CD8-positive, alpha-beta memory T cell (primary cell): ENCODE measurements at places on chromosomes 1 and 21.

- no peak for DNase-seq
- peaks cover 3% of the 10 kb centered on the region for H3K27me3 ChIP-seq
- H3K27ac ChIP-seq, result no peak overlapping the region
- no peaks in the 10 kb centered on the region for H3K36me3 ChIP-seq
- H3K4me3 ChIP-seq, result no peak overlapping the region
Measured at GRCh38 chr1:220274251-220274855, 2.1 kb upstream of the RAB3GAP2 start.

DNA sequence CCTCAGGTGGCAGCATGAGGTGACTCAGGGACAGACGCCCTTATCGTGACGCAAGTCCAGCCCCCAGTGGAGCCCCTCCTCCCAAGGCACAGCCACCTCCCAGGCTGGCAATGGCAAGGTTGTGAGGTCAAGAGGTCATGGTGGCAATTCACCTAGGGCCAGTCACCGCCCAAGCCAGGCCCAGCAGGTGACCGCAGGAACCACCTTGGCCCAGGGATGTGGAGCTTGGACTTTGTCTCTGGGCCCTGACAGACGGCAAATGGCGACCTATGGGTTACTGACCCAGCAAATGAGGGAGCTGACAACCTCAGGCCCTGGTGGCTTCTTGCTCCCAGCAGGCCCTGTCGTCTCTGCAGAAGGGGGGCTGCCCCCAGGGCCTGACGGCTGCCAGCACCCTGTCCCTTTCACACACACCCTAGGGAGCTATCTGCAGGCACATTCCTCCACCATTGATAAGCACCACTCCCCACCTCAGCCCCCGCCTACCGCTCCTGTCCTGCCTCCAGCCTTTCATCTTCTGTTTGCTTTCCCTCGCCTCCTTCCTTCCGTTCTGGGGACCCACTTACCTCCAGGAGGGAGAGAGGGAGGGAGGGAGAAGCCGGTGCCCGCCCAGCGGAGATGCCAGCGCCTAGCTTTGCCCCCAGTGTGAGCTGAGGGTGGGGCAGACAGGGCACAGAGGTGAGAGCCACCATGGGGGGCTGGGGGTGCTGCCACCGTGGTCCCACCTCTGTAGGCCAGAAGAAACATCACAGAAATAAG lies 12.1 kb downstream of the EPHA2 start:
- H3K4me1 ChIP-seq, result peaks cover 14% of the 10 kb centered on the region
- no peaks in the 10 kb centered on the region for H3K36me3 ChIP-seq
- DNase-seq, result no peak
- H3K27ac ChIP-seq, result no peak overlapping the region
- no peak overlapping the region for H3K4me3 ChIP-seq

- no peaks in the 10 kb centered on the region for H3K4me1 ChIP-seq
- no peaks in the 10 kb centered on the region for H3K27me3 ChIP-seq
- no peak for DNase-seq
- no peak overlapping the region for H3K27ac ChIP-seq
Measured at GRCh38 chr1:115429241-115429640, 91.2 kb upstream of the NGF start.

DNA sequence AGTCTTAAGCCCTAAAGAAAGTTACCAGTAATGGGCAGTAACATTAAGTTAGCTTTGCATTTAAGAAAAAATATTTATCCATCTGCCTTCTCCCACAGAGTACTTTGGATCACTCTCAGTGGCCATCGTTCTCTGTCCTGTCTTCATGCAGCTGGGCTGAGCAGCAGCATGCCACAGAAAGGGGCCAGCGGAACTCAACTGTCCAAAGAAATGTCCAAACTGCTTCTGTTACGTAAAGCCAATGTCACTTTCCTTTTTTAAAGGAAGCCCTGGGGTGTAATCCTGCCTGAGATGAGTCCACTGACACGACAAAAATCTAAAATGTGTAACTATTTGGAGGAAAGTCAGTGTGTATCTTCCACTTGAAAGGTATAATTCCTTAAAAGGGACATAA lies 291.6 kb downstream of the SMYD3 start:
- H3K27me3 ChIP-seq, result no peaks in the 10 kb centered on the region
- DNase-seq, result no peak
- no peaks in the 10 kb centered on the region for H3K36me3 ChIP-seq
- H3K4me1 ChIP-seq, result no peaks in the 10 kb centered on the region

DNA sequence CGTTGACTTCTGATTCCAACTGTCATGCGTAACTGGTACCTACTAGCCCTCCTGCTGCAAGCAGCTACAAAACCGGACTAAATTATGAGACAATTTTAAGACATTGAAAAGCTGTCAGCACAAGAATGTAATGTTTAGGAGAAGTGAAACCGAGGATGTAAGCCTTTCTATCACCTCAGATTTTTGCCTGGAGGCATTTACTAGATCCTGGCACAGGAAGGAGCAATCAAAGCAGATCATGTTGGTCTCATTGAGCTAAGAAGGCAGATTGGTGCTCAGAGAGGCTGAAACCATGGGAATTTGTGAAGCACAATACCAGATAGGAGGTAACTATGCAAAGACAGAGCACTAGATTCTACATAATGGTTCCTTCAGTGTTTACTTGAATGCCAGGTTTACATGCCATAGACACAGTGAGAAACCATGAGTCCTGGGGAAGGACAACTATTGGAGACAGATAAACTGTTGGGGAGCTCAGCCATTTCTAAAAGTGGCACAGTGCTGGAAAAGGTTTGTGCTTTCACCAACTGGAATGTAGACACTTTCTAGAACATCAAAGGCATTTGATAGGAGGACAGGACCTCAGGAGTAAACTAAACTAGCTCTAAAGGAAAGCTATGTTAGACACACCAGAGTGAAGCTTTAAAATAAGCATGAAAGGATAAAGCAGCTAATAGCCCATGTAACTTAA lies 179.4 kb downstream of the LYPLAL1 start:
- DNase-seq, result no peak
- H3K36me3 ChIP-seq, result no peaks in the 10 kb centered on the region
- no peak overlapping the region for H3K27ac ChIP-seq
- H3K4me1 ChIP-seq, result no peaks in the 10 kb centered on the region
- no peaks in the 10 kb centered on the region for H3K27me3 ChIP-seq
- no peak overlapping the region for H3K4me3 ChIP-seq

- H3K27ac ChIP-seq, result no peak overlapping the region
- H3K4me1 ChIP-seq, result no peaks in the 10 kb centered on the region
- H3K4me3 ChIP-seq, result no peak overlapping the region
- peaks cover 4% of the 10 kb centered on the region for H3K27me3 ChIP-seq
- no peak for DNase-seq
Measured at GRCh38 chr1:43184995-43185394, 12.9 kb downstream of the CFAP57 start.

DNA sequence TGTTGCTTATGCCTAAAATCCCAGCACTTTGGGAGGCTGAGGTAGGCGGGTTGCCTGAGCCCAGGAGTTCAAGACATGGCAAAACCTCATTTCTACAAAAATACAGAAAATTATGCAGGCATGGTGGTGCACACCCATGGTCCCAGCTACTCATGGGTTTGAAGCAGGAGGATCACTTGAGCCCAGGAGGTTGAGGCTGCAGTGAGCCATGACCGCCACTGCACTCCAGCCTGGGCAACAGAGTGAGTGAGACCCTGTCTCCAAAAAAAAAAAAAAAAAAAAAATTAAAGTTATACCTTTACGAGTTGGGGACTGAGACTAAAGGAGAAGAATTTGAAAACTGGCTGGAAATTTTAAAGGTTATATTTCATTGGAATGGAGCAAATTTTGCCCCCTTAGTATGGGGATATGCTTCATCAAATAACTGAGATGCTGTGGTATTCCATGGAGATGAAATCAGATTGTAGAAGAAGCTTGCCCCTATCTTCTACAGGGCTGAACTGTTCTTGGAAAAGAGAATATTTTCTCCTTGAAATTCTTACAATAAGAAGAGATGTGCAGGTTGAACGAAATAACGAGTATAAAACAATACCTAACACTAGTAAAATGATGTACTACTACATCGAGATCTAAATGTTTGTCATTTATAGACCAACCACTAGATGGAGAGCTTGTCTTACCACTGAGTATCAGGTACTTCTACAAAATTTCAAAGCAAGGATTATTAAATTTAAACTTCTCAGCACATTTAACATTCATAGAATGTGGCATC lies 34.9 kb upstream of the SCYL3 start:
- H3K36me3 ChIP-seq, result no peaks in the 10 kb centered on the region
- no peaks in the 10 kb centered on the region for H3K27me3 ChIP-seq
- no peak overlapping the region for H3K27ac ChIP-seq
- H3K4me1 ChIP-seq, result no peaks in the 10 kb centered on the region
- peak; percentile 31 for DNase-seq

DNA sequence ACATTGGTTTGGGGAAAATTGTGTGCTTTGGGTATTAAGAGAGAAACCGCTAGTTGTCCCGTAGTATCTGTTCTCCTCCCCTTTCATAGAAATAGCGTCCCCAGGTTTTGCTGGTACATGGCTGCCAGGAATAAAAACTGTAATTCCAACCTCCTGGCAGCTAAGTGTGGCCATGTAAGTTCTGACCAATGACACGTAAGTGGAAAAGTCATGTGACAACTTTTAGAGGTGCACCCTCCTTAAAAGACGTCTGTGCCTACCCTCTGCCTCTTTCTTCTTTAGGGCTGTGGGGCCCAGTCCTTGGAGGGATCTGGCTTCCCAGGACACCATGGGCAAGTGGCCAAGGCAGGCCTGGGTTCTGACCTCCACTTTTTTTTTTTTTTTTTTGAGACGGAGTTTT lies 59.3 kb downstream of the UMODL1 start:
- no peak for DNase-seq
- no peak overlapping the region for H3K27ac ChIP-seq
- H3K27me3 ChIP-seq, result peaks cover under 1% of the 10 kb centered on the region
- no peaks in the 10 kb centered on the region for H3K36me3 ChIP-seq
- no peak overlapping the region for H3K4me3 ChIP-seq
- no peaks in the 10 kb centered on the region for H3K4me1 ChIP-seq

DNA sequence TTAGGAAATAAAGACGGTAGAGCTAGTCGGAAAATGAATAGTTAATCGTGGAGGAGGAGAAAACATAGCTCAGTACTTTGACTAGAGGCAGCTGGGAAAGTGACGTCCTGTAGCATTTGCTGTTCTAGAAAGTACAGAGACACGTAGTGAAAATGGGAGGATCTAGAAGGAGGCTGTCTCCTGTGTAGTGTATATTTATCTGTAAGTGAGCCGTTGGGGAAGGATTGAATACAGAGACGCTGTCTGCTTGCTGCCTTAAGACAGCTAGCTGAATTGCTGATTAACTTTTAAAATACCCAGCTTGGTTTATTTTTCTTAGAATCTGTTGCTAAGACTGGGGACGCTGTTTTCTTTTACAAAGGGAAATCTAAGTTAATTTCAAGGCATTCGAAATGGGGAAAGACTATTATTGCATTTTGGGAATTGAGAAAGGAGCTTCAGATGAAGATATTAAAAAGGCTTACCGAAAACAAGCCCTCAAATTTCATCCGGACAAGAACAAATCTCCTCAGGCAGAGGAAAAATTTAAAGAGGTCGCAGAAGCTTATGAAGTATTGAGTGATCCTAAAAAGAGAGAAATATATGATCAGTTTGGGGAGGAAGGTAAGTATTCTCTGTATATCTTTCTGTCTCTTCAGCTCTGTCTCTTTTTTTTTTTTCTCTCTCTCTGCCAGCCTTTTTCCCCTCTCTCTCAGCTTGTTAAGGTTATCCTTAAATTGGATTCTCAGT lies at the start of gene DNAJB4:
Gene DNAJB4, plus strand, starts transcription at position 221 of the 729 bp plus-strand sequence. Its CDS starts 172 bp downstream, at position 393.
- peak within 1 kb of the TSS; percentile 89 for H3K4me3 ChIP-seq
- no peaks in the 10 kb centered on the region for H3K36me3 ChIP-seq
- H3K27ac ChIP-seq, result peak within 1 kb of the TSS; percentile 92
- H3K27me3 ChIP-seq, result no peaks in the 10 kb centered on the region
- peaks cover 17% of the 10 kb centered on the region for H3K4me1 ChIP-seq

DNA sequence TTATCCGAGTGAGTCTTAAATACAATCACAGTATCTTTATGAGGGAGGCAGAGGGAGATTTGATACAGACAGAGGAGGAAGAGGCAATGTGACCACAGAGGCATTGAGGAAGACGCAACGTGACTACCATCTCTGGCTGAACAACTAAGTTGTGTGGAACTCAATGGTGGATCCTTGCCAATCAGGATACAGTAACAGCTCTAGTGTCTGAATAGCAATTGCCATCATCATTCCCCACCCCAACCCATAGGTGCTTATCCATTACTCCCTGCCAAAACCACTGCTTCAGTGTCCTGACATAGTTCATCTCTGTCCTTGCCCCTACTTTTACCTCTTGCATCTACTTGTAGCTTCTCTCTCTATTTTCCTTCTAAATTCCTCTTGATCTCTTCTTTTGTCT lies 20.5 kb upstream of the RHBDL2 start:
- H3K27ac ChIP-seq, result no peak overlapping the region
- H3K4me1 ChIP-seq, result peaks cover 6% of the 10 kb centered on the region
- no peaks in the 10 kb centered on the region for H3K36me3 ChIP-seq
- DNase-seq, result no peak
- H3K4me3 ChIP-seq, result no peak overlapping the region

DNA sequence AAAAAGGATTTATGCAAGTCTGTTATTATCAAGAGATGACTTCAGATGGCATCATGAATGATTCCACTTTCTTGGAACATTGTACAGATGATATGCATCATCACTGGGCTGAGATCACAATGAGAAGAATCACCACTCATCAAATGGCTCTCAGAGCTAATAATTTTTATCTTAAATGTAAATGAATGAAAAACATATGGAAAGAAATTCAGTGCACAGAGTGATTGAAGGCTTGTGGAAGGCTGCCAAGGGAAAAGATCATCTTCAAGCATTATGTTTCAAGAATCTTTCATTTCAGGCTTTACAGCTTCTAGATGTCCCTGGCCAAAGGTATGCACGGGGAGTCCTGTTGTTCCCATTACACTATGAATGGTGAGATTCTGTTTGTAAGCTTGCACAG lies 955.7 kb downstream of the TTLL7 start:
- no peak overlapping the region for H3K27ac ChIP-seq
- H3K36me3 ChIP-seq, result no peaks in the 10 kb centered on the region
- H3K4me1 ChIP-seq, result no peaks in the 10 kb centered on the region
- no peak overlapping the region for H3K4me3 ChIP-seq

GRCh38 chr1:239735111-239735510 lies 348.7 kb downstream of the CHRM3 start:
- no peak for DNase-seq
- H3K27me3 ChIP-seq, result no peaks in the 10 kb centered on the region
- peaks cover 9% of the 10 kb centered on the region for H3K4me1 ChIP-seq
- H3K36me3 ChIP-seq, result no peaks in the 10 kb centered on the region

DNA sequence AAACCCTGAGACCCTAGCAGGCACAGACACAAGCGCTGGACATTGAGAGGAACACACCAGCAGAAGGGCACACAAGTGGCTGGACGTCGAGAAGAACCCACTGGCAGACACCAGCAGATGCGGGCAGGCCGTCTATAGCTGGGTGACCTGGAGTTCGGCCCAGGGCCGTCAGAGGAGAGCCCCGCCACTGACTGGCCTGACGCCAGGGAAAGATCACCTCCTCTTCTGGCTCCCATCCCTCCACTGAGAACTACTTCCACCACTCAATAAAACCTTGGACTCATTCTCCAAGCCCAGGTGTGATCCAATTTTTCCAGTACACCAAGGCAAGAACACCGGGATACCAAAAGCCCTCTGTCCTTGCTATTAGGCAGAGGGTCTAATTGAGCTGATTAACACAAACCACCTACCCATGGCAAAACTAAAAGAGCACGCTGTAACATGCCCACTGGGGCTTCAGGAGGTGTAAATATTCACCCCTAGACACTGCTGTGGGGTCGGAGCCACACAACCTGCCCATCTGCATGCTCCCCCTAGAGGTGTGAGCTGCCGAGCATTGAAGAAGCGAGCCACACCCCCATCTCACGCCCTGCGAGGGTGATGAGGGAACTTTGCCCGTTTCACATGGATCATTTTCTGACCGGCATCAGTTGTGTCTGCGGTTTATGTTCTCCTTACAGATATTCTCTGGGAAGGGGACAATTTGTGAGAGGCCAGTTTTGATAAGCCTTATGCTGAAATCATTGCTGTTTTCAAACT lies 104.8 kb downstream of the HLX start:
- H3K36me3 ChIP-seq, result no peaks in the 10 kb centered on the region
- no peak for DNase-seq
- no peaks in the 10 kb centered on the region for H3K4me1 ChIP-seq
- H3K27ac ChIP-seq, result no peak overlapping the region
